ELF-1 (cell line): ENCODE measurements at places on chromosomes 2 and 18.

GRCh38 chr2:70477441-70477844, 76.2 kb downstream of the TGFA start:
- peak; percentile 71 for DNase-seq

DNA sequence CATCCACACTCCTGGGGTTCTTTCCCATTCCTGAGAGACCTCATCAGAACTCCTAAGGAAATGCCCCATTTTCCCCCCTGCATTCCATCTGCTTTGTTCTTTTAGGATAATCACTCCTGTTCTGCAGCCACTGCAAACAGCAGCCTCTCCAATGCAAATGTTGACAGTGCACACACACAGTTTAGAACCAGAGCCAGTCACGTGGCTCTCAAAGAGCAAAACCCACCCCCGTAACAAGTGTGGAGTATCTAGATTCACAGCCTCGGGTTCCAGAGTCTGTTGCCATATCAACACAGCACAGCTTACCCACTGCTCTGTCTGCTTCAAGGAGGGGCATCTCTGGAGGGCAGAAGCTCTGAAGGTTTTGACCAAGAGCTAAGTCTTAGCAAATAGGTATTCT, 180.0 kb downstream of the NAPG start:
- peak; percentile 17 for DNase-seq

DNA sequence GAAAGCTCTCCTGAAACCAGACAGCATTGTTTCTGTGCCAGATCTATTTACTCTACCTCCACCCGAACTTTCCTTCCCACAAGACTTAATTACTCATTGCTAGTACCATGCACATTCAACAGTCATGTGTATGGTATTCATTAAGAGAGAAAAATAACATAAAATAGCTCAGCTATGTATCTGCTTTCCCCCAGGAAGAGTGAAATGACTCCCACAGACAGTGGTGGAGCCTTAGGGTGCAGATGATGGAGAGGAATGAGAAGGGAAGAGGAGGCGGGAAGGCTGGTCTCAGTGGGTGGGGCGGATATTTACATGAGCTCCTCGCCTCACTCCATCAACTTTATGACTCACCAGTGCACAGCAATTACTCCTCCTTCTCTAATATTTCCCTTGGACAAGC, 724.5 kb downstream of the EPHA4 start:
- DNase-seq, result no peak

DNA sequence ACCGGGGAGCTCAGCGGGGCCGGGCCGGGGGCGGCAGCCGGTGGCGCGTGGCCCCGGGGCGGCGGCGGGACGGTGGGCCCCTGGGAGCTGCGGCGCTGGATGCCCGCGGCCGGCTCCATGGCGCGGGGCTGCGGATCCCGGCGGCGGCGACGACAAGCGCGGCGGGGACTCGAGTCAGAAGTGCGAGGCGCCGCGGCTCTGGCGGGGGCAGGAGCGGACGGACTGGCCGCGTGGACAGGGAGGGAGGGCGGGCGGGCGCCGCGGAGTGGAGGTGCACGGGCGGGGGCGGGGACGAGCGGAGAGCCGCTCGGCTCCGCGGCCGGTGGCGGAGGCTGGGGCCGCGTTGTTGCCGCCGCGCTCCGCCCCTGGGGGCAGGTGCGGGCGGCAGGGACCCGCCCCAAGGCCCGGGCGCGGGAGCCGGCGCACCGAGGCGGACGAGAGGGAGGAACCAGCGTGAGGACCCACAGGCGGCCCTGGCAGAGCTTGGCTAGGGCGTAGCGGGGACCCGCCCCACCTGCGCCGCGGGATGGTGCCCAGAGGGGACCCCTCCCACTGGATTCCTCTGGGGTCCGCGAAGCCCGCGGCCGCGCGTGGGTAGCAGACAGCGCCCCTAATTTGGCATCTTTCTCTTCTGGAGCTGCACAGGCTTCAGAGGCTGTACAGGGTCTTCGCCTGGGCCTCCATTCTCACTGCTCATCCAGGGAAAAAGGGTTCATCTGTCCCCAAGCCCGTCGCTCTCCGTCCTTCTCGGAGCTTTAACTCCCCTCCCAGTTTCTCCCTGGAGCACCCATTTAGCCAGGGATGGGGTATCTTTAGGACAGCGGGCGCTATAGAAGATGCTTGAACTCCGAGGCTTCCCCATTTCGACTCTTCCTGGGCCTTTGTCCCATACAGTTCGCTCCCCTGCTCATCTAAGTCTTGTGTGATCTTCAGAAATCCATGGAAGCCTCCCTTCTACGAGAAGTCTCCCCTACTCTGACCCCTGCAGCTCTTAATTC, at the start of gene TMEM163:
TMEM163 (minus strand) TSS at position 184 of the 998 bp plus-strand sequence.
- no peak for DNase-seq

DNA sequence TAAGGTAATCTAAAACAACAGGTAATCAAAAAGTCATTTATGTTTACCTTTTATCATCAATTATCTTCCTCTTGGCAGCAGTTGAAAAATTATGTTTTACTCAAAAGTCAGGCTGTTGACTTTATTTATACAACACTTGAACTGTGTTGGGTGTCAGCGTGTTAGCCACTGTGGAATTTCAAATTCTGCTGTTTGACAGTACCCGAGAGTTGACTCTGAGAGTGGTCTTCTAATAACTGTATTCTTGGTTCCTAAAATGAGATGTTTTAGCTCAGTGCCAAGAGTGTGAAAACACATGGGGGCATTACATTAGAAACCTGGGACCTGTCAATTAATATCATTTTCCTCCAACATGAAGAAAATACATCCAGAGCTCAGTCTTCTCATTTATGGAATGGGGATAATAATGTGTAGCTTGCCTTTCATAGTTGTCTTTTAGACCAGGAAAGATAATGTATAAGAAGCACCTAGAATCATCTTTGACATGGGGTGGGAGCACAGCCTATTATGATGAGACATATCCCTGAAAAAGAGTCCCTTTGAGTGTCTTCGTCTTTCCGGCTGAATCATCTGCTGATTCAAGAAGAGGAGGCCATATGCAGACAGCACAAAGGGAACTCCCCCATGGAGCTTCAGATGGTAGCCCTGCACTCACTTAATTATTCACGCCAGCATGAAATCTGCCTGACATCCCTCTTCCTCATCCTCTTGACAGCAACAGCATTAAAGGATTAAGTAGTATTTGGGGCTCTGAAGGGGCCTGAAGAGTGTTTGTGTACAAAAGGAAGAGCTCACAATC, 89.1 kb downstream of the AFF3 start:
- DNase-seq, result no peak

GRCh38 chr2:47195148-47195547, 40.0 kb upstream of the STPG4 start:
- no peak for DNase-seq

DNA sequence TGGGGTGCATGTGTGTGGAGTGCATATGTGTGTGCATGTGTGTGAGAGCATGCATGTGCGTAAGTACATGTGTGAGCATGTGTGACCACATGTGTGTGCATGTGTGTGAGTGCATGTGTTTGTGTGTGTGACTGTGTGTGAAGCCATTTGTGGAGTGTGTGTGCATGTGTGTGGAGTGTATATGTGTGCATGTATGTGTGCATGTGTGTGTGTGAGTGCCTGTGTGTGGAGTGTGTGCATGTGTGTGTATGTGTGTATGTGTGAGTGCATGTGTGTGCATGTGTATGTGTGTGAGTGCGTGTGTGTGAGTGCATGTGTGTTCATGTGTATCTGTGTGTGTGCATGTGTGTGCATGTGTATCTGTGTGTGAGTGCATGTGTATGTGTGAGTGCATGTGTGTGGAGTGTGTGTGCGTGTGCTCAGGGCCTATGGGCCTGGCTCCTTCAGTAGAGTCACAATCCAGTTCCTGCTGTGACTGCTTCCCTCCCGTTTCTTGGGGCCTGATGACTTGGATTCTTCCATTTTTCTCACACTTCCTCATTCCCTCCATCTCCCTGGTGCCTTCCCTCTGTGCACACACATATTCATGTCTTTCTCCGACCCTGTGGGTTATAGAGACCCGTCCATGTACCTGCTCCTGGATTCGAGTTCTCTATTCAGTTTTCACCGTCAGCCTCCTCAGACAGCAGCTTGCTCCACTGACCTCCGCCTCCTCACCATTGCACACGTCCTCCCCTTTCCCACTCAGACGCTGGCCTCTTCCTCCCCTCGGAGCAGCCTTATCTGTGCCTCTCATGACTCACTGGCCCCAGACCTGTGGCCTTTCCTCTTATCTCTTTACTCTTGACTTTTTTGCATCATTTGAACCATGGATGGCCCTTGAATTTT, 25.2 kb downstream of the TOGARAM2 start:
- DNase-seq, result peak; percentile 39

DNA sequence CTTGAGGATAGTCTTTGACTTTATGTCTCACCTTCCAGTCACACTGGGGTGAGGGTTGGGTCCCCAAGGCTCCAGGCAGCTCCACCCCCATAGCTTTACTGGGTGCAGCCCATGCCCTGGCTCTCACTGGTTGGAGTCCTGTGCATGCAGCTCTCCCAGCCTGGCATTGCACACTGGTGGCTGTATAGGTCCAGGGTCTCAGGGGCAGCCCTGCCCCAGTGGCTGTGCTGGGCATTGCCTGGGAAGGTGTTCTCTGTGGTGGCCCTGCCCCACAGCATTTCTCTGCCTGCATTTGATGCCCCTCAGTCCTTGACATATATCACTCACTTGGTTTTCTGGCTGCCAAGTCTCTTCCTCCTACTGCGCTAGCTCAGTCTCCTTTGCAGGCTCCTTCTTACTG, 21.2 kb downstream of the MPHOSPH10 start:
- DNase-seq, result no peak

- DNase-seq, result no peak
Observed at GRCh38 chr2:60521626-60522025, 31.8 kb downstream of the BCL11A start.

DNA sequence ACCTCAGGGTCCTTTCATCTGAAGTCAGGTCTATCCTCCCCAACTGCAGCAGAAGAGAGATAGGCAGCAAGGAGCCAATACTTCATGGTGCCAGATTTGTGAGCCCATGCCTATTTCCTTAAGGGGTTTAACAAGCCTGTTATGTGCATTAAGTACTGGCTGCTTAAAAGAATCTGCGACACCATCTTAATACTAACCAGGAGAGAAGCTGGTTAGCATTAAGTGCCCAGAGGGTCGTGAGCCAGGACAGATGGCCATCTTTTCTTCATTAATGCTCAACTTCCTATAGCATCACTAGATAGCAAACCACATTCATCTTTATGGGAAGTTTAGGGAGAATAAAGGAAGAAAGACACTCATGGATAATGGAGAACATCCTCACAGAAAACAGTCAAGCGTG, 289.1 kb downstream of the ETAA1 start:
- DNase-seq, result no peak

DNA sequence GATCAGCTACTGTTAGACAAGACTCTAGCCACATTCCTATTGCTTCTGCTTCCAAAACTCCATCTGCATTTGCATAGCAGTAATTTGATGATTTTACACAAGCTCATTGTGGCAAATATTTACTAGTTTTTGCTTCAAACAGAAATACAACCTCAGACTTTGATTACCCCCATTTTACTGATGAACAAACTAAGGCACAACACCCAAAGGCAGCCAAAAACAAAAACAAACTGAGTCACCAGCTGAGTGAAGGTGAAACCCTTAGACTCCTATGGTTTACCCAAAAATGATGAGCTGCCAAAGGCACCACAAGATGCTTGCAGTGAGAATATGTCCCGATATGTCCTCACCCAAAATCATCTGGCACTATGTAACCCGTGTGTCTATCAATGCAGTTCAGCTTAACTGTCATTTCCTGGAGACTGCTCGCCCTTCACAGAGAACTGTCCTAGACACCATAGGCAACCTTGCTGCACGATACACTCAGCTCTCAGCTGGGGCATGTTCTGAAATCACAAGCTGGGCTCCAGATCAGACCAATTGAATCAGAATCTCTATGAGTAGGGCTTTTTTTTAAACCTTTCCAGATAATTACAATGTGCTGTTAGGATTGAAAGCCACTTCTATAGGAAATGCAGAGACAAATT, 4.1 kb upstream of the EVA1A start:
- no peak for DNase-seq

- DNase-seq, result no peak
Observed at GRCh38 chr2:80002568-80003157, 301.9 kb downstream of the LRRTM1 start.

- peak; percentile 46 for DNase-seq
Observed at GRCh38 chr2:23436346-23437098, 51.5 kb downstream of the KLHL29 start.

DNA sequence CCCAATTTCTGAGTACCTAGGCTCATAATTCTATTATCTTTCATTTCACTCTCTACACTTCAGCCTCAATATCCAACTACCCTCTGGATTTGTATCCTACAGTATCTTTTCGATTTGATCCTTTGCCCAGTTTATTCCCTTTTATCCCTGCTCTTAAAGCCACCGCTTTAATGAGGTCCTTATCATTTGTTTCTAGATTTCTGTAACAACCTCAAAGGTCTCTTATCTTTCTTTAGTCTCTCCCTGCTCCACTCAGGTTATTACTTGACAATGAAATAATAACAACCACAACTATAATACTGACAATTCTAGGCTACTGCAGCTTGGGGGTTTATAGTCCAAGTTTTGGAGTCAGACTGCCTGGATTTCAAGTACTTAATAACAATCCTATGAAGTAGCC, 25.9 kb upstream of the ASNSD1 start:
- no peak for DNase-seq

- DNase-seq, result no peak
Observed at GRCh38 chr18:68564961-68565360, 149.9 kb downstream of the TMX3 start.

DNA sequence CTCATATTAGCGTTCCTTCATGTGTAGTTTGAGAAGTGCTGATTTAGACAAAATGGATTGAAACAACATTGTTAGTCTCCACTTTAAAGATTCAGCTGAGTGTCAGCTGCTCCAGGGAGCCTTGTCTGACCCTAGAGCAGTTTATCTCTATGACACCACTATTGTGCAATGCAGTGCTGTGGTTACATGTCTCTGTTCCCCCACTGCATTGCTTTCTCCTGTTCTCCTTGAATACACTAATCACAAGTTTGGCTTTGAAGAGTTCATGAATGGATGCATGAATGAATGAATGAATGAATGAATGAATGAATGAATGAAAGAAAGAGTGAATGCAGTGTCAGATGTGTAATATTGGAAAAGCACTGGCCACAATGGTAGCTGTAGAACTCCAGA, 38.3 kb downstream of the GCG start:
- DNase-seq, result no peak

- DNase-seq, result no peak
Observed at GRCh38 chr2:168573128-168573903, 117.2 kb downstream of the CERS6 start.

- DNase-seq, result no peak
Observed at GRCh38 chr2:212357606-212358005, 181.0 kb downstream of the ERBB4 start.

GRCh38 chr18:79704631-79705030, 25.0 kb downstream of the CTDP1 start:
- no peak for DNase-seq
